Caki2 (cell line): ENCODE measurements at places on chromosomes 11 and 22. TPM values are rescaled to one million over a fixed set of nuclear protein-coding genes. Genes with fewer than 3 reads are reported as not detected.

The DERL3 gene
- total RNA-seq = 8.9 and 12.5 TPM in 2 replicates

The KDM4E gene
- not detected in 2 replicates for total RNA-seq

The HSPB2 gene
- total RNA-seq = 2.9 TPM in 1 of 2 replicates, not detected in the other

The SMTNL1 gene
- total RNA-seq = not detected in 2 replicates

The TENM4 gene
- 0.17 and 0.70 TPM in 2 replicates for total RNA-seq

The FAT3 gene
- total RNA-seq = 2.7 and 3.7 TPM in 2 replicates

The ARHGAP8 gene
- total RNA-seq = 3.0 and 7.7 TPM in 2 replicates

The GRIA4 gene
- 17.1 and 28.8 TPM in 2 replicates for total RNA-seq

The GGT1 gene
- 396 and 486 TPM in 2 replicates for total RNA-seq

The BTBD18 gene
- total RNA-seq = not detected in 2 replicates

The RIMBP3C gene
- total RNA-seq = 0.20 and 3.6 TPM in 2 replicates

The CCDC15 gene
- 1.1 and 1.5 TPM in 2 replicates for total RNA-seq

The TRIM51 gene
- not detected in 2 replicates for total RNA-seq

The NLRP14 gene
- not detected in 2 replicates for total RNA-seq

The KCNQ1 gene
- 3.9 TPM in 1 of 2 replicates, not detected in the other for total RNA-seq

The PLAAT3 gene
- 163 and 198 TPM in 2 replicates for total RNA-seq

The FAM111B gene
- 6.4 and 7.5 TPM in 2 replicates for total RNA-seq

The DBX1 gene
- total RNA-seq = not detected in 2 replicates

The VWA5A gene
- total RNA-seq = 6.9 and 10.6 TPM in 2 replicates

The OR10A6 gene
- not detected in 2 replicates for total RNA-seq

The RAPSN gene
- total RNA-seq = not detected in 2 replicates

The IL17REL gene
- not detected in 2 replicates for total RNA-seq

The OR2D2 gene
- total RNA-seq = not detected in 2 replicates

The SYNGR1 gene
- total RNA-seq = 33.7 and 47.8 TPM in 2 replicates

The PNPLA5 gene
- total RNA-seq = not detected in 2 replicates

The MCHR1 gene
- not detected in 2 replicates for total RNA-seq

The APOA4 gene
- not detected in 2 replicates for total RNA-seq

The CRACR2B gene
- 15.0 and 29.5 TPM in 2 replicates for total RNA-seq

The BTG4 gene
- not detected in 2 replicates for total RNA-seq

The FAM181B gene
- 1.8 and 5.0 TPM in 2 replicates for total RNA-seq

The OR52H1 gene
- total RNA-seq = not detected in 2 replicates
